Activated CD4-positive, alpha-beta memory T cell treated with anti-CD3 and anti-CD28 coated beads, Interleukin-2, amount 10 ng/mL, durations not matched to agents 7 days and 5 days (primary cell): ENCODE measurements at places on chromosomes 4 and X. TPM values are rescaled to one million over a fixed set of nuclear protein-coding genes. Genes with fewer than 3 reads are reported as not detected.

DNA sequence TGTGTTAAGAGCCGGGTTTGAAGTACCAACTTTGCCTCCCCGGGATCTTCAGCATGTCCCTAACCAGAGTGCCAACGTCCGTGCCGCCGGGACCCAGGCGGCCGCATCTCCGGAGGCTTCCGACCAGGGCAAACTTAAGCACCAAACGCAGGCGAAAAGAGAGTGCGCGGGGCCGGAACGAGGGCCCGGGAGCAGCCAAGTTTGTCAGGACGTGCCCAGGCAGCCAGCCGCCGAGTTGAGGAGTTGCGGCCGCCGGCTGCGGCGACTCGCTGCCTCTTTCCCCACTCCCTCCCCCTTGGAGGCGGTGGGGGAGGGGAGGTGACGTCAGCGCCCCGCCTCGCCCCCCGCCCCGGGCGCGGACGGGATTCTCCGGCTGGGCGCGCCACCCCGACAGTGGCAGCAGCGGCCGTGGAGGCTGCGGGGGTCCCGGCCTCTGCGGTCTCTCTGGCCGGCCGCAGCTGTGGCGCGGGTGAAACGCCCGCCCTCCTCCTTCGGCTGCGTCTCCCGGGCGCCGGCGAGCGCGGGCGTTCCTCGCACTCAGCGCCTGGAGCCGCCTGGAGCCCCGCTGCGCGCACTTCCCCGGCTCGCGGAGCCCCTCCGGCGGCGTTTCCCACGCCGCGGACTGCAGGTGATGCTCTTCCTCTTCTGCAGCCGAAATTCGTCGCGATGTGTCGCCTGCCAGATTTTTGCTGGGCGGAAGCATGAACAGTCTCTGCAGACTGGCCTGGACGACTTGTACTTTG, 2.9 kb upstream of the FAT1 start:
- DNase-seq, result no peak
- H3K27me3 ChIP-seq, result peaks cover 45% of the 10 kb centered on the region
- H3K4me1 ChIP-seq, result peaks cover 10% of the 10 kb centered on the region
- H3K4me3 ChIP-seq, result no peak overlapping the region

- H3K36me3 ChIP-seq, result peaks cover 53% of the 10 kb centered on the region
- no peak for DNase-seq
- H3K4me3 ChIP-seq, result no peak overlapping the region
- no peaks in the 10 kb centered on the region for H3K27me3 ChIP-seq
- H3K4me1 ChIP-seq, result peaks cover 2% of the 10 kb centered on the region
These were observed 20.9 kb upstream of the MSANTD1 start for GRCh38 chr4:3227878-3228675.

GRCh38 chr4:2451821-2452785, 16.8 kb upstream of the RNF4 start:
- H3K27ac ChIP-seq, result no peak overlapping the region
- H3K27me3 ChIP-seq, result peaks cover 2% of the 10 kb centered on the region
- no peaks in the 10 kb centered on the region for H3K4me1 ChIP-seq
- no peak for DNase-seq

Gene ALB
- not detected for total RNA-seq

Gene BEND4
- total RNA-seq, result 0.10 TPM

Gene SPACA5
- total RNA-seq, result not detected
